ENCODE measurements at places on chromosomes 13 and 19. TPM values are rescaled to one million over a fixed set of nuclear protein-coding genes. Genes with fewer than 3 reads are reported as not detected.

CYP2F1 gene
- not detected for total RNA-seq

DNA sequence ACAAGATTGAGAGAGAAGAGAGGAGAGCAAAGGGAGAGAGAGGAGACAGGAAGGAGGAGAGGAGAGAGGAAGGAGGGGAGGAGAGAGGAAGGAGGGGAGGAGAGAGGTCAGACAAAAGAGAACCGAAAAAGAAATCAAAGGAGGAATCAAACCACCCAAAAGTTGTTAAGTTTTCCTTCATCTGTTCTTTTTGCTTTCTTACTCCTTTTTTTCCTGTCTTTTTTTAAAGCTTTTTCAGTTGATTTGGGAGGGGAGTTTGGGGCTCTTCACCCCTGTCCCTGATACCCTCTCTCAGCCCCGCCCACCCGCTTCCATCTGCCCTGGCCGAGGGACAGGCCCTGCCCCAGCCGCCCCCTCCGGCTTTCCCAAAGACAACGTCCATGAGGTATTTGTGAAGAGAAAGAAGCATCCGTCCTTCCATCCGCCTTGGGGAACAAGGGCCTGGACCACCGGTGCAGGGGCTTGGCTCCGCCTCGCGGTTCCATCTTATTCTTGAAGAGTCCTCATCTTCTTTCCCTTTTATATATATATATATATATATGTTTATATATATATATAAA, 13.3 kb downstream of the ZNF574 start:
- H3K4me3 ChIP-seq, result no peak overlapping the region
- no peak for DNase-seq
- no peaks in the 10 kb centered on the region for H3K27me3 ChIP-seq
- peak overlapping the region; percentile 45 for H3K27ac ChIP-seq
- H3K36me3 ChIP-seq, result peaks cover 5% of the 10 kb centered on the region
- H3K4me1 ChIP-seq, result peaks cover 11% of the 10 kb centered on the region

- H3K4me1 ChIP-seq, result no peaks in the 10 kb centered on the region
- peaks cover 38% of the 10 kb centered on the region for H3K27me3 ChIP-seq
- H3K27ac ChIP-seq, result no peak overlapping the region
Measured at GRCh38 chr19:42628411-42629140, 33.9 kb upstream of the CEACAM8 start.

GRCh38 chr13:50452756-50453155, 390.7 kb downstream of the DLEU7 start:
- H3K4me1 ChIP-seq, result no peaks in the 10 kb centered on the region
- no peaks in the 10 kb centered on the region for H3K36me3 ChIP-seq
- DNase-seq, result no peak
- H3K27me3 ChIP-seq, result no peaks in the 10 kb centered on the region
- no peak overlapping the region for H3K4me3 ChIP-seq
- H3K27ac ChIP-seq, result no peak overlapping the region

- H3K4me3 ChIP-seq, result no peak overlapping the region
Measured at GRCh38 chr13:110236831-110237261, 70.1 kb downstream of the COL4A1 start.

EFNB2 gene
- total RNA-seq, result 0.49 TPM

FFAR3 gene
- total RNA-seq, result not detected

- H3K27me3 ChIP-seq, result no peaks in the 10 kb centered on the region
- peaks cover 26% of the 10 kb centered on the region for H3K4me1 ChIP-seq
- H3K36me3 ChIP-seq, result no peaks in the 10 kb centered on the region
- DNase-seq, result peak; percentile 80
- H3K27ac ChIP-seq, result peak overlapping the region; percentile 76
- peak overlapping the region; percentile 56 for H3K4me3 ChIP-seq
Measured at GRCh38 chr19:2636897-2637683, 65.4 kb downstream of the GNG7 start.

DNA sequence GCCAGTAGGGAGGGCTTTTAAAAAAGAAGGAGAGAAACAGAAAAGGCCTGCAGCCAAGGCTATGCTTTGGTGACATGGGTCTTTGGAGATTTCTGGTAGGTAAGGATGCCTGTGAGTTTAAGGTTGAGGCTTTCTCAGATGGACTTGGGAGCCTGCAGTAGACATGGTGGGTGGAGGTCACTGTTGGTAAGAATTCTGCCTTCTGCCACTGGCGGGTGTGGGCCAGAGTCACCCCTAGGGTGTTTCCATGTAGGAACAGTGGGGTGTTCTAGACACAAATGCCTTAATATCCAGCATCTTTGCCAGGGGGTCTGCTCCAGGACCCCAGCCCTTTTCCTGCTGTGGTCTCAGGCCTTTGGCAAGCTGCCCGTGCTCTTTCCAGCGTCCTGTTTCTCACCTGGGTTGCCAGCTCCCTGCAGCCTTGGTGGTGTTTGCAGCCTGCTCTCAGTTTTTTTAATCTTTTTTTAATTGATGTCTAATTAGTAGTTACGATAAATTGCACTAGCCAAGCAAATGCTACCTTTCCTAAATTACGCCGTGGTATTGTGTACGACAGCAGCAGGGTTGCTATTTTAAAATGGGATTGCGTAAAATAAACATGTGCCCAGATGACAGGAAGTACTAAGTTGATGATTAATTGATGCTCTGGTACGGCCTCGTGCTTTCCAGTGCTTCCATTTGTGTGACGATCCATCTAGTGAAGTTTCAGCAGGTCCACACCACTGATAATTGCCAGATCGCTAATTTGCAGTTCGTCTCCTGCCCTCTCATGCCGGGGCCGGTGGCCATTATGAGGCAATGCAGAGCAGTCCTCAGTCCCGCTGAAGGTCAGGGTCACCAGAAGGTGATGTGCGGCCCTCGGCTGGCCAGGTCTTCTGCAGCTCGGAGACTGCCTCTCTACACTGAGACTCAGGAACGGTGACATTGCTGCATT, 35.3 kb upstream of the NPAS1 start:
- peaks cover 20% of the 10 kb centered on the region for H3K4me1 ChIP-seq
- H3K27me3 ChIP-seq, result no peaks in the 10 kb centered on the region
- H3K36me3 ChIP-seq, result peaks cover 16% of the 10 kb centered on the region
- no peak overlapping the region for H3K4me3 ChIP-seq

SULT2A1 gene
- total RNA-seq, result not detected

- H3K4me3 ChIP-seq, result no peak overlapping the region
- no peak for DNase-seq
- H3K36me3 ChIP-seq, result no peaks in the 10 kb centered on the region
- no peak overlapping the region for H3K27ac ChIP-seq
Measured at GRCh38 chr19:43331435-43332010, 22.0 kb upstream of the CD177 start.

GRCh38 chr13:66195238-66195637, 1034.9 kb downstream of the PCDH9 start:
- DNase-seq, result no peak

GRCh38 chr19:29715701-29716581, 880 bp upstream of the C19orf12 start:
- no peaks in the 10 kb centered on the region for H3K27me3 ChIP-seq
- peak overlapping the region; percentile 91 for H3K4me3 ChIP-seq
- DNase-seq, result no peak

DNA sequence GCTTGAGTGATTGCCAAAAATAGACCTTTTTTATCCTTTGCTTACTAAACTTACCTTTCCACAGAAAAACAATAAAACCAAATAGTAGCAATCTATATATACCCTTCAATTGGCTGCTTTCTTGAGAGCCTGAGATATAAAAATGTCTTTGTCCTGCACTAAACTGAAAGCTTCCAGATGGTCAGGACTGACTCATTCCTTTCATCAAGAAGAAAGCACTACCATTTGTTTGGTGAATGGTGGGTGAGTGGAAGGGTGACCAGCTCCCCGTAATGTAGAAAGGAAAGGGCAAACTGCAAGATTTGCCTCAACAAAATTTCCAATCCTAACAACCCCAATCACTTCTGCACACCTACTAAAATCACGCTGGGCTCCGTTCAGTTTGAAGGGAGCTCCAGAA, 67.8 kb downstream of the SACS start:
- no peak overlapping the region for H3K27ac ChIP-seq
- H3K36me3 ChIP-seq, result peaks cover 98% of the 10 kb centered on the region
- no peak overlapping the region for H3K4me3 ChIP-seq
- no peaks in the 10 kb centered on the region for H3K4me1 ChIP-seq

SCN1B gene
- total RNA-seq, result 1.6 TPM

CRTC1 gene
- 25.7 TPM for total RNA-seq

DNA sequence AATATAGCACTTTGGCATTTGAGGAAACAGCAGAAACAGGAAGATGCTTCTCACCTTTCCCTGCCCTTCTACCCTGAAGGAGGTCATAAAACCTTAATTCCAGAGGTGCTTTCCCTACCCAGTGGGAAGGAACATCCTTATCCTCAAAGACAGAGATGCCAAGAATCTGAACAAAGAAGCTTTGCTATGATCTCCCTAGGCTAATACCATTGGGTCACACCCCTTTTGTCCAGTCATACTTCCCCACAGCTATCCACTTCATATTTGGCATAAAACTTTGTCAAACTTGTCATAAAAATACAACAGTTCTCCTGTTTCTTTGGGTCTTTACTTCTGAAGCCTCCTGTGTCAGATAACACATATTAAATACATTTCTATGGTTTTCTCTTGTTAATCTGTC, 21.7 kb upstream of the RXFP2 start:
- peaks cover 4% of the 10 kb centered on the region for H3K36me3 ChIP-seq
- peaks cover 9% of the 10 kb centered on the region for H3K27me3 ChIP-seq
- no peaks in the 10 kb centered on the region for H3K4me1 ChIP-seq
- no peak for DNase-seq
- no peak overlapping the region for H3K4me3 ChIP-seq

DNA sequence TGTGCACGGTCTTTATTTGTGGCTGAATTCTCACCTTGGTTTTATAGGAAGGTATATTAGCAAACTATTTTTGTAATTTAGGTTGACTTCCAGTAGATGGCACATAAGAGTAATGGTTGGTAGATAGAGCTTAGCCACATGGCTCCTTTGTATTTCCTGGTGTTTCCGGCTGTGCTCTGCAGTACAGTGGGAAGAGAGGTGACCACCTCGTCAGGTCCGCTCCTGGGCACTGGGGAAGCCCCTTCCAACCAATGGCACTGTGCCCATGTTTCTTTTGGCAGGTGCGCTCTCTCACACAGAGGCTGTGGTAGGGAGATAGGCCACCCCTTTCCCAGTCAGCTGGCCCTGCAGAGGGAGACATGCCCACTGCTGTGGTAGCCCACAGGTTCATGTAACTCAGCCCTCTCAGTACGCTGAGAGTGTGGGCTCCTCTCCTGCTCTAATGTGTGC, 74.3 kb upstream of the ATP12A start:
- peak; percentile 71 for DNase-seq
- H3K27ac ChIP-seq, result peak overlapping the region; percentile 40

DMWD gene
- 54.1 TPM for total RNA-seq

DNA sequence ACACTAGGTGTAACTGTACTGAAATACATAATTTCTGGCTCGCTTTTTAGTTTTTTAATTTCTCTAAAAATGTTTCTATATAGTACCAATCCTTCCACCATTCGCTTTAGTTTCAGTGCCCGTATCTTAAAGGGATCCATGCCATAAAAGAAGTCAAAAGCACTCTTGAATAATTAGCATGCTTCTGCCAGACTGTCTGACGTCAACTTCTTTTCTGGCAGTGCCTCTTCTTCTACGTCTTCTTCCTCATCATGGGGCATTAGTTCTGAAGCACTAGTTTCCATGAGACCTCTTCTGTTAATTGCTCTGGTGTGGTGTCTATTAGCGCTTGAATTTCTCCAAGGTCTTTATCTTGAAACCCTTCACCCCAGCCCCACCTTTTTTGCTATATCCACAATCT, 93.8 kb upstream of the DOCK9 start:
- H3K4me3 ChIP-seq, result no peak overlapping the region
- DNase-seq, result no peak
- H3K27ac ChIP-seq, result no peak overlapping the region
- H3K27me3 ChIP-seq, result no peaks in the 10 kb centered on the region

DNA sequence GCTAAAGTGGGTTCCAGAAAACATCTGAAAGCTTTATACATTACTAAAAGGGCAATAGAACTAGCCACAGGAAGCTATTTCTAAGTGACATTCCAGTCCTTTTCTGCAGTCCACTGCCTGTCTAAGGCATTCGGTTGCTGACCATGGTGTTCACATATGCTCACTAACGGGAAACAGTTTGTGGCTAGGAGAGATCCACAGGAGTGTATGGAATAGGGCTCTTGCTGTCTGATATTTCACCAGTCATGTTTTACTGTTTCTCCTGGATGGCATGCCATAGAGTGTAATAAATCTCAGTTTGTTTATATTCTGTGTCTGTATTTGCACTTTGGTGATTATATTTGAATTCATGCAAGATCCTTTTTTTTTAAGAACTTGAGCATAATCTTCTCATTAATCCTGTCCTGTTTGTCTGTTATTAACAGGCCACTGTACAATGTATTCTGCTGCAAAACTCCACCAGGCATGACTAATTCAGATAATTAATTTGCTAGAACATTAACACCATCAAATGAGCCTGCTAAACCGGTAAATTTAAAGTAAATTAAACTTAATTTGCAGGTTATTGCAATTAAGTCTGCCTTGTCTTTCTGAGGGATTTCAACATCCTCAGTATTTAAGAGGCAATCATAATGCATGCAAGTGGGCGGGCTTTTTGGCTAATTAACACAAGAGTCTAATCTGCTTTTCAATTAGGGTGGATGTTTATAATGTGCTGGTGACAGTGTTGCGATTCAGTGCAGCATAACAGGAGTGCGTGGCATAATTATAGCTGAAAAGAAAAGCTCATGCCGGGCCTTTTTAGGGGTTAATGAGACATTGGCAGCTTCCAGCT, 201.3 kb downstream of the POU4F1 start:
- H3K27me3 ChIP-seq, result peaks cover 2% of the 10 kb centered on the region
- no peaks in the 10 kb centered on the region for H3K36me3 ChIP-seq
- no peak overlapping the region for H3K27ac ChIP-seq
- H3K4me3 ChIP-seq, result no peak overlapping the region
- no peak for DNase-seq

CILP2 gene
- 0.41 TPM for total RNA-seq

GRCh38 chr13:67769063-67769986, 539.2 kb upstream of the PCDH9 start:
- no peaks in the 10 kb centered on the region for H3K27me3 ChIP-seq
- no peak overlapping the region for H3K4me3 ChIP-seq
- no peaks in the 10 kb centered on the region for H3K4me1 ChIP-seq
- H3K27ac ChIP-seq, result no peak overlapping the region
- DNase-seq, result no peak

SIGLEC6 gene
- total RNA-seq, result not detected

EMP3 gene
- 277 TPM for total RNA-seq

GRCh38 chr19:41533671-41534215, 42.2 kb upstream of the CEACAM21 start:
- H3K4me3 ChIP-seq, result no peak overlapping the region
- DNase-seq, result no peak
- H3K27me3 ChIP-seq, result no peaks in the 10 kb centered on the region
- peaks cover 5% of the 10 kb centered on the region for H3K36me3 ChIP-seq

All from naive thymus-derived CD8-positive, alpha-beta T cell (primary cell).